ENCODE measurements at places on chromosomes 6 and 20. TPM values are rescaled to one million over a fixed set of nuclear protein-coding genes. Genes with fewer than 3 reads are reported as not detected.

RIMS4 gene
- total RNA-seq = not detected

- peak; percentile 68 for DNase-seq
Measured at GRCh38 chr20:47576516-47577033, 74.9 kb downstream of the NCOA3 start.

DNA sequence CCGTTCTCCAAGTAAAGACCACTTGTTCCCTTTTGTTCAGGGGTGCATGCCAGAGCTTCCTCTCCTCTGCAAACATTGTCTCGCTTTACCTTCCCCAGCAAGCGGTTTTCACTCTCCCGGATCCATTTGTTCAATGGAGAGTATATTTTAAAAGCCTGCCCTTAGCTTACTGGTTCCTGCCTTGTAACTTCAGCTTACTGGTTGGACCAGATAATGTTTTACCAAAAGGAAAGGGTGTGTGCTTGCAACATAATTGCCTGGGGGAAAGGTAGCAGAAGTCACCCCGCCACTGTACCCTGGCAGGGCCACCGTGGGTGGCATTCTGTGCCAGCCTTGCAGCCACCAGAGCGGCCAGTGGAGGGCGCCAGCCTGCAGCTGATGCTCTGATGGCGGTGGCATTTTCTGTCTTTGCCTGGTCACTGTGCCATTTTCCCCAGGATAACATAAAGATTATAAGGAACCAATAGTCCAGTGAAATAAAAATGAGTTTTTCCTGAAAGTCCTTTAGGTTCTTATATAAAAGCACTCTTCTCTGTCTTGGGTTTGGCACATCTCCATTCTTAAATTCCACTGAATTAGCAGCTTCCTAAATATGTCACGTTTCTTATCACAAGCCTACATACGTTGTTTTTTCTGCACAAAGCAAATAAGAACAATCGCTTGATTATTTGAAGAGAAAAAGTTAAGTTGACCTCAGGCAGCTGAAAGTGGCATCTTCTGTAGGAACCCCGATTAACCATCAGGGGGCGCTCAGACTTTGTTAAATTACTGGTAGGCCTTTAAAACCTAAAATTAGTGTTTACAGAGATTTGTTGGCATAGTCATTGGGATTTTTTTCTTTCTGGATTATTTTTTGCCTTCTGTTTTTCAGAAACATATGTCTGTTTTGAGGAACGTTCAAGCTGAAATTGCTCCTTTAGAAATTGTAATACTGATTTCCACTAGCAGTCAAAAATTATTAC, 67.4 kb upstream of the XRN2 start:
- DNase-seq = peak; percentile 76

MUC21 gene
- not detected for total RNA-seq

GRCh38 chr20:32017711-32018251, 7.5 kb downstream of the CCM2L start:
- no peak for DNase-seq

GRCh38 chr20:20734475-20734948, 22.1 kb upstream of the RALGAPA2 start:
- no peak for DNase-seq

GRCh38 chr6:12911427-12911826, 194.9 kb downstream of the PHACTR1 start:
- DNase-seq = peak; percentile 65
